ENCODE measurements at places on chromosomes 3 and 15.

GRCh38 chr15:79064496-79064895, 26.1 kb downstream of the RASGRF1 start:
- DNase-seq, result no peak

DNA sequence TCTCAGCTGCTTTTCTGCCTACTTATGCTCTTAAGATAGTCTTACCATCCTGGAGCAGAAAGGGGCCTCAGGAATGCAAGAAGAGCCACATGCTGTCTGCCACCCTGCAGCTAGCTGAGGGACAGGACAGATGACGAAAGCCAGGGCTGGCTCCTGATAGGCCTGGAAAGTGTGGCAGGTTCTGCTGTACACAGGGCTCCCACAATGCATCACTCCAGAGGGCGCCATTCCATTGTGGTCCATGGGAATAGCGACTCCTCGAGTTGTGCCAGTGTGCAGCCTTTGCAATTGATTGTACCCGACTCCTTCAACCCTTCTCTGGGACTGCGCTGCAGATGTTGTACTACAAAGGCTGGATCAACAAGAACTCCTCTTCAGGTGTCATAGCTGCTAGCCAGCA, 11.2 kb downstream of the ACAN start:
- no peak for DNase-seq

- DNase-seq, result no peak
Observed at GRCh38 chr15:56982987-56983386, 64.5 kb downstream of the TCF12 start.

- DNase-seq, result peak; percentile 13
Observed at GRCh38 chr3:144548346-144548745, 576.7 kb downstream of the DIPK2A start.

GRCh38 chr15:49235446-49236124, 65.5 kb downstream of the GALK2 start:
- peak; percentile 83 for DNase-seq

GRCh38 chr3:116971531-116971930, 262.0 kb downstream of the TUSC7 start:
- peak; percentile 17 for DNase-seq

DNA sequence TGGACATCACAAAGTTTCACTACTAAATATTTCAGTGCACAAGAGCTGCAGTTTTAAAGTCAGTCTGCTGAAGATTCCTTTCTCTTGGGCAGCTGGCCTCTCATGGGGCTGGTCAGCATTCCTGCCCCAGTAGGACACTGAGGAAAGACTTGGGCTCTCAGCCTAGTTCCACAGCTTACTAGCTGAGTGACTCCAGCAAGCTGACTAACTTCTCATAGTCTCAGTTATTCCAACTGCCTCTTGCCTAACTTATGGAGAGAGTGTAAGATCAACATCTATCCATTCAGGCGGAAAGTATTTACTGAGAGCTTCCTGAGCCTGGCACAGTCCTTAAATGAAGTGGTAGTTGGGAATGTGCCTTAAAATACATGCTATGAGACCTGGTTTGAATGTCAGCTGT, 27.0 kb downstream of the TM4SF4 start:
- DNase-seq, result no peak

GRCh38 chr3:134597390-134597970, 53.3 kb downstream of the KY start:
- no peak for DNase-seq

DNA sequence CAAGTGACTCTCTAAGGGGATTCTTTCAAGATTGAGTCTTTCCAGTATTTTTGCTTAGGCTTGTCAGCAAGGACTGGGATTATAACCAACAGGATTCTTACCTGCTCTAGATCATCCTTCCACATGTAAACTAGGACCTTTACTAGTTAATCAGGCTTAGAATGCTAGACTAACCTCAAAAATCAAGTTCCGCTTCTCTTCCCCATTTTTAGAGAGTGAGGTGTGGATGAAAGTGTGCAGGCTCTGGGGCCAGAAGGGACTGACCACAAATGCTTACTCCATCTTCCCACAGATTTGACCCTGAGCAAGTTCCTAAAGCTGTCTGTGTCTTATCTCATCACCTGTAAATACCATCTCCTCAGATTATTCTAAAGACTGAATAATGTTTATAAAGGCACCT, 89.5 kb upstream of the IL12A start:
- DNase-seq, result no peak

GRCh38 chr3:42702066-42702951, at the start of gene HHATL:
Gene HHATL, minus strand, starts transcription at chr3:42702798. Its CDS starts 1,972 bp downstream, at chr3:42700826.
- no peak for DNase-seq

DNA sequence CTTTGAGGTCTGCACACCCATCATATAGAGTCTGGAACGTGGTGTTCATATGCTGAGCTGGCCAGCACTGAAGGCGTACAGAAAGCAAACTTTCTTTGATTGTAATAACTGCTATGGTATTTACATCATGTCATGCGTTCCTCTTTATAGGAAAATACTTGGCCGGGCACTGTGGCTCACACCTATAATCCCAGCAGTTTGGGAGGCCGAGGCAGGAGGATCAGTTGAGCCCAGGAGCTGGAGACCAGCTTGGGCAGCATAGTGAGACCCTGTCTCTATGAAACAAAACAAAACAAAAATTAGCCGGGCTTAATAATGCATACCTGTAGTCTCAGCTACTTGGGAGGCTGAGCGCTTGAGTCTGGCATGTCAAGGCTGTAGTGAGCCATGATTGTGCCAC, 3.4 kb upstream of the SNX22 start:
- DNase-seq, result no peak

GRCh38 chr3:193546129-193546528, 8.6 kb downstream of the ATP13A4 start:
- no peak for DNase-seq

GRCh38 chr15:68572921-68573320, 5.9 kb upstream of the CORO2B start:
- no peak for DNase-seq

GRCh38 chr3:12662593-12663400, 1.1 kb downstream of the RAF1 start:
- DNase-seq, result peak; percentile 64

All from GM23338 (cell line).